ENCODE measurements at places on chromosomes 2 and 18.

DNA sequence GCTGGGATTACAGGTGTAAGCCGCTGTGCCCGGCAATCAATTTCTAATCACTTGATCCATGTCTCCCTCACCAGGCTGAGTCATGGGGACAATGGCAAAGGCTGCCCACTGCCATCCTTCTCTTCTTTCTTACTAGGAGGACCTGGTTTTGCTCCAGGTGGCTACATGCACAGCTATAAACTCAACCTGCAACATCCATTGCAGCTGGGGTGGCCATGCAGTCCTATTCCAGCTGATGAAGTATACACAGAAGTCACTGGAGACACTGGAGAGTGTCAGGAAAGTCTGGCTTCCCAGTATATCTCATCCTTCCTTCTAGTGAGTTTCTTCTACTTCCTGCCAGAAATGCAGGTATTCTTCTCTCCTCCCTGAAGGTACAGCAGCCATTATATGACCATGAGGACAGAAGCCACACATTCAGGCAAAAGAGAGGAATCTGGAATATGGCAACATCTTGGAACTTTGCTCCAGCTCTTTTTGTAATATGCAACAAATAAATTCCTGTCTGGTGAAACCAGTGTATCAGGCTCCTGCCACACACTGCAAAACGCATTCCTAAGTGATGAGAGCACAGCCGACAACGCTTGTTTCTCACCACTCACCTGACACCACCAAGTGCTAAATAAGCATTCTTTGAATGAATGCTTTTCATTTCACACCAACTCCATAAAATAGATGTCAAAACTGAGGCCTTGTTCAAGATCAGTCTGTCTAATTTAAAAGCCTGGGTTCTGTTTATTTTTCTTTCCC lies 32.3 kb downstream of the SCTR start:
- peak; percentile 81 for DNase-seq

DNA sequence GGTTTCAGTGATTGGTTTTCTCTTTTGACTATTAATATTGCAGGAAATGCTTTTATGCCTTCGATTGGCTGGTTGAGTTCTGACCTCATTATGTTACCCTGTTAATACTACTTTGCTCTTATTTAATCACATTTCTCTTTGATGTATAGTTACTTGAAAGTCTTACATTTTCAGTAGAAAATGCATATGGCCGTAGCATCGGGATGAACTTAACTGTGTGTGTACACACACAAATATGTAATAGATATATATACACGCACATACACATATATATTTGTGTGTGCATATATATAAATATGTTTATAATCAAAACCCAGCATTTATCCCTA lies 1.6 kb downstream of the EPC2 start:
- DNase-seq = no peak

DNA sequence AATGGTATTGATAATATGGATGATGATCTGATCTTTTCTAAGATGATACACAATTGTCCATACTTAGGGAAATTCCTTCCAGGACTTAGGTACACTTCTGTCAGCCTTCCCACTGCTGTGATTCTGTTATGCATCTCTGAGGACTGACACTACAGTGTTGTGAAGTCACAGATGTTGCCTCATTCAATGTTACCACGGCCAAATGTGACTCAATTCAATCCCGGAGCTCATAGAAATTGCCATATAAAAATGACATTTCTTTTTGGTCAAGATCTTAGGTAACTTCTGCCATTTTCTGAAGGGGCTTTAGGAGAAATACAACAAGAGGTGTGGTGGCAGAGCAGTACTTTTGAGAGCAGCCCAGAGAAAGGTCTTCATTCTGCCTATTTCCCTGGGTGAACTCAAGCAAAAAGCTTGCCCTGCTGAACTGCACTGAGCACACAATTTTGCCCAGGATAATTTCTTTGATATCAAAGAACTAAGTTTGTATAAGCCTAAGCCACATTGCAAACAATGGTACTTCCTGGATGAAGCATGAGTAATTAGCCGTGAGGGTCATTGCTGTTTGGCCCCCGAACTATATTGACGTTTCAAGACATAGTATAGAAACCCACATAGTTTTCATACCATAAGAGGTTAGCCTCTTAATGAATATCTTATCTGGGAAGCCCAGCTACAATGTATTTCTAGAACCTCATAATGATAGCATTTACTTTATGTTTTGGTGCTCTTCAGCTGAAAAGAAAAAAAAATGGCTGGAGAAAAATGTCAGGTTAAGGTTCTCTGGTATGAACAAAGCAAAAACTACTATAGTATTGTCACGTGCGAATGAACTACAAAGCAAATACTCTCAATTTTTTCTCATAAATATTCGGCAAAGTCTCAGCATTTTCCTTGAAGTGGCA lies 437.4 kb downstream of the MEIS1 start:
- no peak for DNase-seq

GRCh38 chr2:134231965-134232340 lies 21.9 kb upstream of the MGAT5 start:
- no peak for DNase-seq

DNA sequence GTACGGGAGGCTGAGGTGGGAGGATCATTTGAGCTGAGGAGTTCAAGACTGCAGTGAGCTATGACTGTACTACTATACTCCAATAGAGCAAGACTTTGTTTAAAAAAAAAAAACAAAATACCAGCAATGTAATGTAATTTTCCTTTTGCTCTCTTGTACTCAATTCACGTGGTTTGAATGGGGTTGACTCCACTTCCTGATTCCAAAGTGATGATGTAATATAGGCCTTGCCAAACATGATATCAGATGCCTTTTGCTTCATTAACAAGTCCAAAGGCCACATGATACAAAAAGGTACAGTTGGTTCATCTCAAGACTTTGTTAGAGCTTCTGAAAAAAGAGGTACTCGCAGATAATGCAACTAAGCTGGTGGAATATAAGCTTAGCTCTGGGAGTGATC lies 321.8 kb downstream of the ZEB2 start:
- no peak for DNase-seq

- DNase-seq = no peak
Measured at GRCh38 chr2:226325526-226325925, 474.1 kb downstream of the IRS1 start.

GRCh38 chr2:114005110-114005783 lies 115.4 kb downstream of the ACTR3 start:
- DNase-seq = no peak

GRCh38 chr2:26196683-26197418 lies 24.0 kb downstream of the GAREM2 start:
- DNase-seq = no peak

GRCh38 chr2:46800218-46800617 lies 115.4 kb downstream of the MCFD2 start:
- no peak for DNase-seq

DNA sequence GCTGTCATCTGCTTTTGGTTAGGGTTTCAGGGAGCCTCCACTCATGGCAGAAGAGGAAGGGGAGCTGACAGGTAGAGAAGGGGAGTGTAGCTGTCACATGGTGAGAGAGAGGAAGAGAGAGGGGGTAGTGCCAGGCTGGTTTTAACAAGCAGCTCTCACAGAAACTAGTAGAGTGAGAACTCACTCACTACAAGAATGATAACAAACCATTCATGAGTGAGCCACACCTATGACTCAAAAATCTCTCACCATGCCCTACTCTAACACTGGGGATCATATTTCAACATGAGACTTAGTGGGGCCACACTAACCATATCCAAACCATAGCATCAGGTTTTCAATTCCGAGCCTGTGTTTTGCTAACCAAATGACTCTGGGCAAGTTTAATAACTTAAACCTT lies 274.9 kb upstream of the VWC2L start:
- DNase-seq = no peak

DNA sequence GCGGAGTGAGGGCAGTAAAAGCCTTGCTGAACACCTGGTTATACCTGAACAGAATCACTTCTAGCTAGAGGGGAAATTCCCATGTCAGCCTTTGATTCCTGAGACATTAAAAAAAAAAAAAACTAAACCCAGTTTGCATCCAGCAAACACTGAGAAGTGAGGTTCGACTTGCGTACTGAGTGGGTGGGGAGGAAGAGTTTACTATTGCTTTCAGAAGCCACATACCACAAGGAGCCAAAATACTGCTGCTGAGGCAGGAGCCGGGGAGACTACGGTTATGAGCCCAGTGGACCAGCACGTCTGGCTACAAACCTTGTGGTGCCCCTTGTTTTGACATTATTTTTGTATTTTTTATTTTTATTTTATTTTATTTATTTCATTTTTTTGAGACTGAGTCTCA lies 2.7 kb downstream of the COLEC11 start:
- no peak for DNase-seq

DNA sequence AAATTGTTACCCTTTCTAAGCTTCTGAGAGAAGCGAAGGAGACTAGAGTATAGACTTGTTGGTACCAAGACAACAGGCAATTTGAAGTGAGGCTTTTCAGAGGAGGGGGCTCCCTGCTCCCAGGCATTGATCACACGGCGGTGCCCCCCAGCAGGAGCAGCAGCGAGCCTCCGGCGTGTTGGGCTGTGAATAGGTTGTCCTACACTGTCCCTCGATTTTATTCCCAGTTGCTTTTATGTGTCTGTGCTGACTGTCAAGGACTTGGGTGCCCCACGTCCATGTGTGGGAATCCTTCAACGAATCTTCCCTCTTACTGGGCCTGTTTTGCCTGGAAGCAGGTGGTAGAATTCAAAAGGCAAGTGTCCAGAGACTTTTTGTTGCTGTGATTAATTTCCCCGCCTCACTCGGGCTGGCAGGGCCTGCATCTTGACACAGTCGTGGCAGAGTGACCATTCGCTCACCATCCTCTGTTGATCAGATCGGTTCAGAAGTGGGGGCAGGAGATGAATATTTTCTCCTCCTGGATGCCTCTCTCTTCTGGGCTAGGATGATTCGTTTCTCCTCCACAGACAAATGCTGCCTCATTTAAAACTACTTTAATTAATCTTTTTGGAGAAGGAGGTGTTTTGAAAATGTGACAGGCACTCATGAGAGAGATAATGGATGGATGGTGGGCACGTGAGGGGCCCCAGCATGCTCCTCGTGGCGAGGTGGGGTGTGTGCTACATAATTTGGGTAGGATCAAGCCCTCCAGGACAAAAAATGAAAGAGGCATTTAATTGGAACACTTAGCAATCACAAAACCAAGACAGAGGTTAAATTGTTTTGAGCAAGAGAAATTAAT lies 77.6 kb downstream of the SMIM21 start:
- no peak for DNase-seq

DNA sequence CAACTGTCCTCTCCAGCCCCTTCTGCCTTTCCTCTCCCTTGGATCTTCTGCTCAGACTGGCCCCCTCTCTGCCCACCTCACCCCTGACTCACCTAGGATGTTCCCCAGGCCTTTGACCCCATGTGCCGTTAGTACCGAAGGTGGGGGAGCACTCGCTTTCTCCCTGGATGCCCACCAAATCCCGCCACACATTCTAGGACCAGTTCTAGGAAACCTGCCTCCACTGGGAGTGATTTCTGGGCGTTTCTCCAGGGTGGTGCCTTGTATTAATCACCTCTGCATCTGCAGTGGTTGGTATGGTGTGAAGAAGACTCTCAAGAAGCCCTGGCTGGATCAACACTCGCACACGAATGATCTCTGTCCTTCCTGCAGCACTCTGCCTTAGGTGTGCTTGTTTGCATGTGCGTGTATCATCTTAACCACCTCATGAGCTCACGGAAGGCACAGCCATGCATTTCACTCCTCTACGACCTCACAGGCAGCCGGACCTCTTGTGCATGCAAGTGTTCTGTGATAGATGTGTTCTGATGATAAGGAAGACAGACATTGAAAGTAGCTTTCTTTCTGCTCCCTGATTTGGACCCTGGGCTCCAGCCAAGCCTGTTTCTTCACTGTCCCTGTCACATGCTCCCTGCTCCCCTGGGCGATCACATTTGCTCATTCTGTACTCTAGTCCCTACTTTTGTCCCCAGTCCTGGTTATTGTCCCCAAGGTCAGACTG lies 69.4 kb downstream of the LIPG start:
- DNase-seq = no peak

DNA sequence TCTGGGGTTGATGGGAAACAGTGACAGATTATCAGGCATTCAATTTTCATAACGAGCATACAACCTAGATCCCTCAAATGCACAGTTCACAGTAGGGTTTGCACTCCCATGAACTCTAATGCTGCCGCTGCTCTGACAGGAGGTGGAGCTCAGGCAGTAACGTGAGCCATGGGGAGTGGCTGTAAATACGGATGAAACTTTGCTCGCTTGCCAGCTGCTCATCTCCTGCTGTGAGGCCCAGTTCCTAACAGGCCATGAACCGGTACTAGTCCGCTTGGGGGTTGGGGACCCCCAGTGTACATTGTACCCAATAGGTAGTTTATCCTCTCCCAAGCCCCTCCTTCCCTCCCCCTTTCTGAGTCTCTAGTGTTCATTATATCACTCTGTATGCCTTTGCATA lies 94.6 kb downstream of the PTH2R start:
- no peak for DNase-seq

- no peak for DNase-seq
Measured at GRCh38 chr2:177756336-177756735, 316.2 kb downstream of the PDE11A start.

DNA sequence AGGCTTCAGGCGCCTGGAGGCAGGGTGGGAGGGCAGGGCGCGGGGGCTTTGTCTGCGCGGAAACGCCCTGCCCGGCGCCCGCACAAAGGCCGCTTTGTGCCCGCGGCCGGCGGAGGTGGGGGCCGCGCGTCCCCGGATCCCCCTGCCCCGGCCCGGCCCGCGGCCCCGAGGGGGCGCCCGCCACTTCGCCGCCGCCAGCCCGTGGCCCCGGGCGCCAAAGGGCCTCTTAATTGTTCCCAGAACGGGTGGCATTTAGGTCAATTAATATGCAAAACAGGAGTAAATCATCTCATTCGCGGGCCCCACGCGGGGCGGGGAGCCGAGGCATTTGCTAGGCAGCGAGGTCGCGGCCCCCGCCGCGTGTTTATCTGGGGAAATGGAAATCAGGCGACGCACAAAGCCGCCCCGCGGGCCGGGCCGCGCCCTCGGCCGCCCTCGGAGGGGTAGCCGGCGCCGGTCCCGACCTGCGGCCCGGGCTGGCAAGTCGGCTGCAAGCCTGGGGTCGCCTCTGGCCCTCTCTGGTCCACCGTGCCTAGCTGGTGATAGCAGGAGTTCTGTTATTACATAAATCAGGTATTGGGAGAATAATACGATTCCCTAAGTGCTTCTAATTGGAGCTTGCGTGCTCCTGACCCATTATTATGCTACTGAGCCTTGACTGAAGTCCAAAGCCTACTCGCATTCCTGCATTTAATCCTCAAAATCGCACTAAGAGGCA lies 148.2 kb upstream of the GLI2 start:
- DNase-seq = no peak

DNA sequence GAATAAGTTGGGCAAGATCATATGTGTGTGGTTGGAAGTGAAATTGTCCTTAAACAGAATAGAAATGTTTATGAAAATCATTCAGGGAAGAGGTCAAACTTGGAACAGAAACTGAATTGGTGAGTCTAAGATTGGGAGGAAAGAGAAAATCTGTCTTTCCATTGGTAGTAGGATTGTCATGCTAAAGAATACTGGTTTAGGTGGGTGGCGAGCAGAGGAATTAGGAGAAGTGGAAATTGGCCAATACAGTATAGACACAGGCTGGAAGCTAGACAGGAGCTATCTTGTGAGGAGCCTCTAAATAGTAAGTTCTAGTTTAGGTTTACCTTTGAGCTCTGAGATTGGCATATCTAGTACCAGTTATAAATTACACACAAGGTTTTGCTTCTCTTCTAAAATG lies 80.9 kb upstream of the KYNU start:
- no peak for DNase-seq

GRCh38 chr18:62460851-62461300 lies 61.9 kb upstream of the ZCCHC2 start:
- no peak for DNase-seq

GRCh38 chr2:84474176-84474575 lies 15.1 kb upstream of the SUCLG1 start:
- no peak for DNase-seq

GRCh38 chr2:16625201-16625729 lies 40.4 kb downstream of the CYRIA start:
- no peak for DNase-seq
